ENCODE measurements at places on chromosomes 2 and 18.

DNA sequence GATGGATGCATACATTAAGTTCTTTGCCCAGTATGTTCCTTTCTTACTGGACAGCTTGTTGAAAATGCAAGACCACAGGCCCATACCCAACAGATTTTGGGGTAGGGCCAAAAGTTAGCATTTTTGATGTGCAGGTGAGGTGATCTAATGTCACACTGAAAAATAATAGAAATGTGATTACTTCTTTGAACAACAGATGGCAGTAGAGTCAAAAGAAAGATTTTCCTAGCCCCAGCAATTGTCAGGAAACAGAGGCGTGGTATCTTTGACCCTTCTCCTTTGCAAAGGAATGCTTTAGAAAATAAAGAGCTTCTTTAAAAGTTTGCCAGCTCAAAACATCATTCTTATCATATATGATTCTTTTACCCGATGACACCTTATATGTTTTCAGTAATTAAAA is 343.6 kb upstream of the SYT4 start:
- DNase-seq = peak; percentile 49

DNA sequence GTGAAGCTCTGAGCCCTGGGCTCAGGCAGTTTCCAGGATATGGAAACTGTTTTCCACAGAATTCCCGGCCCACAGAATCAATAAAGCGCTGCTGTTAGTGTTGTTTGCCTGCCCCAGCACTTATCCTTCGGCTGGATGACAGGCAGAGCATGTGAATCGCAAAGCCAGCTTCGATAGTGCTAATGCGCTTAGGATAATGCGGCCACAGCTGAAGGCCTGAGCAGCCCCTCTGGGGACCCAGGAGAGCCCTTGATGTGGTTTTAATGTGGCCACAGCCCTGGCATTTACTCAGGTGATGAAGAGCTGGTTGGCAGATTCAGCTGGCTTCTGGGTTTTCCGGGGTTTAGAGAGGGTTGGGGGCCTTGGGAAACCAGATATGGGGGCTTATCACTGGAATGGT is 23.7 kb downstream of the PCARE start:
- DNase-seq = no peak

DNA sequence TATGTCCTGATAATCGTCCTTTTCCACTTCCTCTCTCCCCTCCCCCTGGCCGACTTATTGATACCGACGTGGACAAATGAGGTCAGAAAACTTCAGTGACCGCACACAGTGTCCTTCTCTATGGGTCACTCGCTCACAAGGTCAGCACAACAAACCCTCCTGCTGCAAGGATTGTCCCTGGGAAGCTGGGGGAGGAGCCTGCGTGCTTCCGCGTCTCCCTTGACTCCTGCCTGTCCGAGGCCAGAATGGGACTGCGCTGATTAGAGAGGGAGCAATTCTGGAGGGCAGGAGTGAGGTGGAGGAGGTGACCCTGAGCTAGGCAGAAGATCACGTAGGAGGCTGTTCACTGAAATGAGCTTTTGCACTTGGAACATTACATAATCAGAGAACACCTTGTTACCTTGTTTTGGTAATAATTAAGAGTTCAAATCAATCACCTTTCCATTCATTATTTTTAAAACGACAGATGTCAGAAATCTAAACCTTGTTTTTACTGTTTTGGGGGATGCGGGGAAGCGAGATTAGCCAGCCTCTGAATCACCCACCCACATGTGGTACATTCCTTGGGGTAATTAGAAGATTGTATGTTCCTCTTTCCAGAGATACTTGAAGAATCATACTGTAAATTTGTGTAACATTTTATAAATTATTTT is 70.6 kb downstream of the CTAGE1 start:
- DNase-seq = no peak

DNA sequence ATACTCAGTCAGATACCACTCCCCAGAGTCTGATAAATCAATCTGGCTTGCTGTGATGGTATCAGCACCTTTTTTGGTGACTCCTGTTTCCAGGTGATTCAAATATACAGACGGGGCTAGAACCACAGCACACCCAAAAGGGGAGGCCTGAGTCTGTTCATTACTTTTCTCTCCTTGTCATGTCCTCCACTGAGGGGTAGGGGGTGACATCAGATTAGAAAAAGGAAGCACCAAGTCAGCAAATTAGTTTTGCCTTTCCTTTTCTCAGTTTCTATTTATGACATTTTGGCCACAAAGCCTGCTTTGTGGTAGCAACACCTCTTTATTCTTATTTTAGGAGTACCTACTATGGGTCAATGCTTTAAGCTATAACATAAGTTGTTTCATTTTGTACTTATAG is 127.4 kb downstream of the CCDC102B start:
- DNase-seq = peak; percentile 46

DNA sequence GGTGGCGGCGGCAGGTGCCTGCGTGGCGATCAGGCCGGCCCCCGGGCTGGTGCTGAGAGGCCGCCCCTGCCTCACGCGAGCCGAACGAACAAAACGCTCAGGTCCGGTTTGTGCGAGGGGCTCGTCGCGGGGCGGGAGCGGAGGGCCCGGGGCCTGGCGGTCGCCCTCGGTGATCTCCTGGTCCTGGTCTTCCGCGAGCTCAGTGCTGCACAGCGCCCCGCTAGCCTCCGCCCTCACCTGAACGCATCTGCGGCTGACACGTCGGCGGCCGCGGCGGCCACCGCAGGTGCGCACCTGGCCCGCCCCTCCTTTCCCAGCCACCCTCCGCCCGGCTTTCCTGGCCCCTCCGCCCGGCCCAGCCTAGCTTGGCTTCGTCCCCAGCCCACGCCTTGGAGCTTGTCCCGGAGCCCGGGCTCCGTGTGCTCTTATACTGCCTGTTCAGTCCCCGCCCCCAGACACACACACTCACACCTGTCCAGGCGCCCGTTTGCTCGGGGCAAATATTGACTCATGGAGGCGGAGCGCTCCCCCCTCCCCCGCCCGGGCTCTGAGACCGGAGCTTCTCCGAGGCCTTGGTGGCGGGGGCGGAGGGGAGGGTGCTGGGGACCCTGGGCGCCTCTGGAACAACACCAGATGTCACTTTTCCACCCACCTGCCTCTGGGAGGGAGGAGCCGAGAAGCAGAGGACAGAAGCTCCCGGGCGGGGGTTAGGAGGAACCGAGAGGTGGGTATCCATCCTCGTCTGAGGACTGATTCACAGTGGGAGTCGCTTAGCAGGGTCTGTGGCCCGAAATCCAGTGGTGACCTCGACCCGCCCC is 8.6 kb upstream of the CRYBA2 start:
- peak; percentile 92 for DNase-seq

GRCh38 chr2:50480507-50480906 is 551.4 kb downstream of the NRXN1 start:
- DNase-seq = no peak

- no peak for DNase-seq
Observed at GRCh38 chr2:23077596-23077995, 307.4 kb upstream of the KLHL29 start.

GRCh38 chr2:153100151-153100550 is 378.4 kb downstream of the RPRM start:
- DNase-seq = peak; percentile 21

- peak; percentile 67 for DNase-seq
Observed at GRCh38 chr18:23401400-23402347, 51.4 kb upstream of the RIOK3 start.

GRCh38 chr2:171702781-171703556 is 15.7 kb downstream of the DYNC1I2 start:
- no peak for DNase-seq

DNA sequence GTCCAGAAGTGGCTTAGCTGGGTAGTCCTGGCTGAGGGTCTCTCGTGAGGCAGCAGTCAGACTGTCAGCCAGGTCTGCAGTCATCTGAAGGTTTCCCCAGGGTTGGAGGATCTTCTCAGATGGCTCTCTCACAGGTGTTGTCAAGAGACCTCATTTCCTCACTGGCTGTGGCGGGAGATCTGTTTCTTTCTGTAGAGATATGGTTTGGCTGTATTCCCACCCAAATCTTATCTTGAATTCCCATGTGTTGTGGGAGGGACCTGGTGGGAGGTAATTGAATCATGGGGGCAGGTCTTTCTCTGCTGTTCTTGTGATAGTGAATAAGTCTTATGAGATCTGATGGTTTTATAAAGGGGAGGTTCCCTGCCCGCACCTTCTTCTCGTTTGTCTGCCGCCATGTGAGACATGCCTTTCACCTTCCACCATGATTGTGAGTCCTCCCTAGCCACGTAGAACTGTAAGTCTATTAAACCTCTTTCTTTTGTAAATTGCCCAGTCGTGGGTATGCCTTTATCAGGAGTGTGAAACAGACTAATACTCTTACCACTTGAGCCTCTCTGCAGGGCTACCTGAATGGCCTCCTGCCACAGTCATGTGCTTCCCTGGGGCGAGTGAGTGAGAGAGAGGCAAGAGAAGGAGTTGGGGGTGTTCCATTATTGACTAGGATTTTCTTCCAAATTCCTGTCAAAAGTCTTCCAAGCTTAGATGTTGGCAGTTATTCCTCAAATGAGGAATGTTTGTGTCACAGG is 23.6 kb downstream of the MALT1 start:
- no peak for DNase-seq

- no peak for DNase-seq
Observed at GRCh38 chr2:112272669-112273068, 2.7 kb upstream of the ZC3H6 start.

GRCh38 chr2:218889937-218890336 is 9.3 kb downstream of the WNT10A start:
- DNase-seq = no peak

- DNase-seq = no peak
Observed at GRCh38 chr2:238483021-238483420, 56.3 kb downstream of the ASB1 start.

GRCh38 chr2:48749291-48750127 is 6.0 kb downstream of the LHCGR start:
- DNase-seq = no peak

DNA sequence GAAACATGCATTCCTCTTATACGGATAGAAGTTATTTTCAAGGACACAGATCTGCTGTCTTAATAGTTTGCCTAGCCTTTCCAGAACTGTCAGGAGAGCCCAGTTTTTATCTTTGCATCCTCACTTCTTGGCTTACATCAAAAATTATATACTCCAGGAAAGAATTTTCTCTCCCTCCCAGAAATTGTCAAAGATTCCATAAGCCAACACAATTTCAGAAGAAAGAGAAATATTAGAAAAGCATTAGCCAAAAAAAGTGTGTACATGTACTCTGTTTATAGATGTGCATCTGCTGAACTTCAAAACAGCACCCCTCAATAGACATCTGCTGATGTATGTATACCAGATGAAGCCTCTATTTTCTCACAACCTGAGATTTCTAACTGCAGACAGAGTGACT is 210.4 kb downstream of the METTL4 start:
- DNase-seq = no peak

- DNase-seq = no peak
Observed at GRCh38 chr2:237195396-237196120, 109.9 kb downstream of the COPS8 start.

DNA sequence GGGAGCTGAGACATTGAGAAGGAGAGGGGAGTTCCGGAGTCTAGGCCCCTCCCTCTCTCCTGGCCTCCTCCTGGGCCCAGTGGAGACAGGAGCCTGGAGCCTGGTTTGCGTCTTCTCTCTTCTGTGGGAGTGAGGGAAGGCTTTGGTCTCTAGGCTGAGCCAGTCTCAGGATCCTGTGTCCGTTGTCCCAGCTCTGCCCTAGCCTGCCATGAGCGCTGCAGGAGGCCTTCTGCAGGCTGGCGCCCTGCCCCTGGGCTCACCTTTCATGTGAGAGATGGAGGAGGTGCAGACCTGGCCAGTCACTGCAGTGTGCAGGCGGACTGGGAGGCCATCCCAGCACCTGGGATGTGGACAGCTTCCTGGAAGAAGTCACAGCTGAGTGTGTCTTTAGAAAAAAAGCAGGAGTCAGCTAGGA is 8.7 kb downstream of the IMPA2 start:
- peak; percentile 16 for DNase-seq

GRCh38 chr2:28507796-28508764 is 12.2 kb downstream of the PLB1 start:
- DNase-seq = peak; percentile 71

GRCh38 chr18:78751664-78752063 is 228.0 kb upstream of the SALL3 start:
- no peak for DNase-seq

DNA sequence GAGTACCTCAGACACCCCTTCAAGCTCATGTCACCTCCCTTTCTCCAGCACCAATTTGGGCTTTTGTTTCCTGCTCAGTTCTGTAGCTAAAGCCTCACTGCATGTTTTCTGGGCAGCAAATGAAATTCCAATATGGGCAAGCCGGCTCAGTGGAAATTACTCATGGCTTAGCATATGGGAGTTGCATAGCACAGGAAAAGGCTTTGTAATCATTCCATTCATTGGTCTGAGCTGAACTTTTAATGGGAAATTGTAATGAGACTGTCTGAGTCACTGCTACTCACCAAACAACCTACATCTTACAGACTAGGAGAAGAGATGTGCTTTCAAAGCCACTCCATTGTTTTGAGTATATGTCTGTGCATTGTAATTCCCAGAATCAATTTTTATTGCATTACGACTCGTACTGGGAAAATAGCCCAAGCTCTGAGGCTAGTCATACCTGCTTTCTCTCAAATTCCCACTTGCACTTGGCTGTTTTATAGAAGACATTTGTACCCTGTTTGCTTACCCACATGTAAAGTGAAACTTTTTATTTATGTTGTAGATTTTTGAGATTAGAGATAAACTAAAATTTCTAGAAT is 139.5 kb upstream of the LRATD1 start:
- DNase-seq = no peak

DNA sequence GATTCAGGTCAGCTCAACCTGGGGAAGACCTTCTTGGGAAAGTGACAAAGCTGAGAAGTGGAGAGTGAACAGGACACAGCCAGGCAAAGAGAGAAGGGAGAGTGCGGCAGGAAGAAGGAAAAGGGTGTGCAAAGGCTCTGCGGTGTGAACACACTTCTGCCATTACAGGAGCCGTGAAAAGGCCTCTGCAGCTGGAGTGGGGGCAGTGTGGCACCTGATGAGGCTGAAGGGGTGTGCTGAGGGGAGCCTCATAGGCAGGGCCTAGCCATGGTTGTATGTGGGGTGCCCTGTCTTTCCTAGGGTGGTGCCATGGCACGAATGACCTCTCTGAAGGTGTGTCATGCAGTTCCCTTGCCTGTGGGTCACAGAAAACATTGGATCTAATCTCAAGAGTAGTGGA is 347.6 kb downstream of the CYRIA start:
- no peak for DNase-seq

- peak; percentile 82 for DNase-seq
Observed at GRCh38 chr2:12261986-12262680, 454.6 kb upstream of the TRIB2 start.

- DNase-seq = peak; percentile 3
Observed at GRCh38 chr2:114001937-114002336, 112.0 kb downstream of the ACTR3 start.

- DNase-seq = peak; percentile 91
Observed at GRCh38 chr2:68031542-68032160, 31.2 kb downstream of the C1D start.

GRCh38 chr2:185215497-185215896 is 523.1 kb upstream of the FSIP2 start:
- no peak for DNase-seq

GRCh38 chr2:216878072-216878471 is 18.2 kb upstream of the TNP1 start:
- no peak for DNase-seq
